Liver (tissue), 10 donors: ENCODE measurements at places on chromosomes 3 and 15. TPM values are rescaled to one million over a fixed set of nuclear protein-coding genes. Genes with fewer than 3 reads are reported as not detected.
A peak's percentile ranks its signal among the peaks of the same experiment; 100 is the strongest.

The ALPK3 gene
- total RNA-seq = 10.0 TPM

The MELTF gene
- 0.92 TPM for total RNA-seq

DNA sequence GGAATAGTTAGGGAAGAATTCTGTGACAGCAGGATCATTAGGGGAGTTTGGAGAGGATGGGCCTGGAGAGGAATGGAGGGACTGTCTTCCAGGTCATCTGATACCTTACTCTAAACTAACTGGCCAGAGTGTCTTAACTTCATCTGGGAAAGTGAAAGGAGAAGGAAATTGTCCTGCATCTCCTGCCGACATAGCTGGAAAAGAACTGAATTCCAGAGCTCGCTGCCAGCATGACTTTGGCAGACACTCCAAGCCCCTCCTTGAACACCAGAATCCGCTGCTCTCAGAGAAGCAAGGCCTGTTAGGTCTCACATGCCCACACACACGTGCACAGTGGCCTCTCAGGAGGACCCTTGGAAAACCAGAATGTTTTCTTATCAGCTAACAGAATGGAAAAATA is 10.5 kb downstream of the ABI3BP start:
- DNase-seq = no peak

The LMAN1L gene
- total RNA-seq = not detected

The BNC1 gene
- 0.14 TPM for total RNA-seq

GRCh38 chr3:112654979-112655378 is 14.0 kb upstream of the CCDC80 start:
- no peak for DNase-seq

DNA sequence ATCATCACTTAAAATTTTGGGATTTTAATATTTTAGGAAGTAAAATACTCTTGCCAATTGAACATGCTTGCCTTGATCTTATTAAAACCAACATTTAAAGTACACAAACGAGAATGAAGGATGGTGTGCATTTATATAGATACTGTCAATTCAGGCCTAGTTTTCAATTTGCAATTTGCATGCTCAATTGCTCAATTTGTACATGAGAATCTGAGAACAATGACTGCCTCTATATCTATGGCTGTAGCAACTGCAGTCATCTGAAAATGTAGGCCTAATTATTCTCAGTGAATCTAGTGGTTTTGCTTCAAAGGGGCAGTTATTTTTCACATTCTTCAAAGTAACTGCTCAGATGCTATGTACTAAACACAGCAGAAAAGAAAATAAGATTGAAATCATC is 18.8 kb downstream of the ZBBX start:
- DNase-seq = no peak

DNA sequence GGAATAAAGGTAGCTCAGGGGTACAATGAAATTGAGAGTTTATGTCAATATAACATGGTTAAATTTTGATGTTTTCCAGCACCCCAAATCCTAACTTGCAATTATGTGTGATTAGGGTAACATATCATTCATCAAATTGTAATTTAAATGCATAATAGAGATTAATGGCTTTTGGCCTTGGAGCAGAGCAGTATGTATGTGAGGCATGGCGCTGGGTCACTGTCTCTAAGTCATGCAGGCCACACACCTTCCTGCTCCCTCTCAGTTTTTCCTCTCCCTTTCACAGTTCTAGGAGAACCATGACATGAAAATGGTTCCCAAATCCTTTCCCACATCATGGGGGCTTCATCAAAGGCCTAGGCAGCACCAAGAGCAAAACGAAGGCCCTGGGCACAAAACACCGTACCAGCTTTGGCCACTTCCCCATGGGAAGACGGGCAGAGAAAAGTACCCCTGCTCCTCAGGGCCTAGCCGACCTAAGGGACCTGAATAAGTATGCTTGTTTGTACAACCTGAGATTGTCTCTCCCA is 3.9 kb upstream of the SRP14 start:
- peak; percentile 14 for DNase-seq

- no peak for DNase-seq
Measured at GRCh38 chr3:138442433-138442832, 8.0 kb downstream of the ESYT3 start.

The EBLN2 gene
- 7.2 TPM for total RNA-seq

The SLC28A2 gene
- 0.19 TPM for total RNA-seq

DNA sequence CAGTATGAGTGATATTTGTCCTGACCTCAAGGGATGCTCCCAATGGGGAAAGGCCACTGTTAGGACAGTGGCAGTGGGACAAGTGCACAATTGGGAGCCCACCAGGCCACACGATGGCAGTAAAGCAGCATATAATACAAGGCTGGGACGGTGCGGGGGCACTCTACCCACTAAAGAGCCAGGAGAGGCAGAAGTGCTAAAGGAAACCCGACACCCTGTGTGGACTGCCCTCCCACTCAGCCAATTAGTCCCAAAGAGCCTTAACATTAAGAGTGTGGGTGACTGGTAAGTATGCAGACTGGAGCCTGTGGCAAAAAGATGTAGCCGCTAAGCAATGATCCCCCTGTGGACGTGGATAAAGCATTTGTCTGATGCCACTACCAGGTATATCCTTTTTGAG is 8.2 kb upstream of the ZNF589 start:
- peak; percentile 49 for DNase-seq

- no peak for DNase-seq
Measured at GRCh38 chr3:85842081-85842480, 883.3 kb downstream of the CADM2 start.

DNA sequence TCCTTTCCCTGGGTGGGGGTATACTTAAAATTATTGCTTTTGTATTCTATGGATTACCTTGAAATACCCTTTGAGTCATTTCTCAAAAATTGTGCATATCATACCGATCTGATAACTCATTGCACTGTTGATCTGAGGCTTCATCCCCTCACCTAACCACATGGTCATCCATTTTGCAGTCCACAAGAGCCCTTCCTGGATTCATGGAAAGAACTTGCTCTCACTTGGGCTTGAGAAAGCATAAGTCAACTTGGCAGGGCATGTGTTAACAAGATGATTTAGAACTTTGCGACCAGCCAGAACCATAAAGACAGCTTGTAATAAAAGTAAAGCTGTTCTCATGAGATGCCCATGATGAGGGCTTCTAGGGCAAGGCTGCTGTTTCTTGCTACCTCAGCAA is 22.2 kb downstream of the MME start:
- DNase-seq = no peak

DNA sequence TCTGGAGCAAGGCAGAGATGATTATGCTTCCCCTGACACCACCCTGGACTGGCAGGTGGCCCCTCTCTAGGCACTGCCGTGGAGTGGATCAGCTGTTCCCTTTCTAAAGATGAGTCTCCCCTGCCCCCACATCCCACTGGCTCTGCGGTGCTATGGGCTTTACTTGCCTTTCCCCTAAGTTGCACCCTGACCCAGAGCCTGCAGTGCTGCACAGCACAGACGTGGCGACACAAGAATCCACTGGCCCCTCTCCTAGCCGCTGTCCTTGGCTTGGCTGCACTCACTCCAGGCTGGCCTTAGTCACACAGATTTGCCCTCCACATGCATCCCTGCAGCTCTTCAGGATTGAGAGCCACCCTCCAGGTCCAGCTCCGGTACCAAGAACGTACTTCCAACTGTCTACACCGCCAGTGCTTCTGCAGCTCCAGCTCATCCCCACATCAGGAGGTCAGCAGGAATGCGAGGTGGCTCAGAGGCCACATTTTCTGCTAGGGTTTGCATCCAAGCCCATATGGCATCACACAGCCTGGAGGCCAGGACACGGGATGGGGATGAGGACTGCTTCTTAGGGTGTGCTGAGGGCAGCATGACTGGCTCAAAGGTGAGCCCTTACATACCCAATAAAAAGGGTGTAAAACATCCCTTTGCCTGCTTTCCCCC is 82.4 kb upstream of the RASGRF1 start:
- no peak for DNase-seq

The SLC27A2 gene
- 504 TPM for total RNA-seq

DNA sequence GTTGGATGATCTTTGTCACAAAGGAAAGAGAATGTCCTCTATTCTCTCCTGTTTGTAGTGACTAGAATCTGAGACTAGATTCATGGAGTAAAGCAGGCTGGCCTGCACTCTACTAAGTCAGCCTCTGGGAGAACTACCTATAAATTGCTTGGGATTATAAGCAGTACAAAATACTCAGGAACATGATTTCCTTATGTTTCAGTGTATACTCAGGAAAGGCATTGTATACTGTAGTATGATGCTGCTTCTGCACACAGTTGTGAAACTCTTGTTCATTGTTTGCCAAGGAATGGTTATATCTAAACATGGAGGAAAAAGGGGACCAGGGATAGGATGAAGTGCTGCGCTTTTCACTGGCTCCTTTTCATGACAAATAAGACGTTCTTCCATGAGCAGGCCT is 49.2 kb downstream of the OXSR1 start:
- DNase-seq = no peak

The CAPN3 gene
- 2.0 TPM for total RNA-seq
